ENCODE measurements at places on chromosomes 2 and 18. TPM values are rescaled to one million over a fixed set of nuclear protein-coding genes. Genes with fewer than 3 reads are reported as not detected.

The TCF23 gene
- not detected for total RNA-seq

The MARCHF4 gene
- total RNA-seq: 2.6 TPM

The MAIP1 gene
- 32.3 TPM for total RNA-seq

The CABYR gene
- total RNA-seq: 4.0 TPM

The SGPP2 gene
- not detected for total RNA-seq

The CCBE1 gene
- 45.6 TPM for total RNA-seq

The REEP1 gene
- total RNA-seq: not detected

The SNX17 gene
- total RNA-seq: 194 TPM

The SLC4A5 gene
- total RNA-seq: not detected

The TLX2 gene
- total RNA-seq: not detected

The PROKR1 gene
- total RNA-seq: not detected

The GREB1 gene
- total RNA-seq: 0.18 TPM
